Stimulated activated CD8-positive, alpha-beta memory T cell treated with anti-CD3 and anti-CD28 coated beads, Interleukin-7, amount 100 ng/mL, for 1 hour (primary cell): ENCODE measurements at places on chromosomes 1 and 21.

- DNase-seq: no peak
Observed at GRCh38 chr1:63874278-63874880, 100.6 kb downstream of the ROR1 start.

DNA sequence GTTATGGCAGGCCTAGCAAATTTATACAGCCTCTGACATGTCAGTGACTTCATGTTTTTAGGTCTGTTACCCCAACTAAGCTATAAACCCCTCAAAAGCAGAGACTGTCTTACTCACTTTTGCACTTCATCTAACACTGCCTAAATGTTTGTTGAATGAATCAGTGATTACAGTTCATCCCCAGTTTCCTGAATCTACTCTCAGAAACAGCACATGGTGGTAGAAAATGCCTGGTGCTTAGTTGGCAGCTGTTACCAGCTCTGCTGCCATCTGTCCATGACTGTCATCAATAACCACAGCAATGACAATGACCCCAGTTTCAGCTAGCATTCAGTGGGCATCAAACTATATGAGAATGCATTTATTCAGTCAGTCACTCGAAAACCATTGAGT lies 110.5 kb upstream of the SERBP1 start:
- DNase-seq: no peak

DNA sequence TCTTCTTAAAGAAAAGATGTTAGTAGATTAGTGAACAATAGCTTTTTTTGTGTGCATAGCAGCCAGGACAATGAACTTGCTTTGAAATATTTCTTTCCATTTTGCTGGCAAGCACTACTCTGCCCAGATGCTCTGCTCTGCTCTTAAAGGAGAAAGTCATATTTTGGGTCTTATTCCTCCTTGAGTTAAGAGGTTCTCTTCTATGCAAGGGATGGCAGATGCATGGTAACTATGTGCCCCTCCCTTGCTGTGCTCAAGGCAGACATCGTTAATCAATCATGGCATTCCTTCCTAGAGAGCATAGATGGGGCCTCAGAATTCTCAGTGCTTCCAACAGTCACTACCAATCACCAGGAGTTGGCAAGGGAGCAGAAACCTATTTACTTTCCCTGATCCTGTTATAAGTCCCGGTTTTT lies 27.6 kb downstream of the NIPAL3 start:
- DNase-seq: no peak

GRCh38 chr1:41941381-41941780 lies 22.7 kb upstream of the HIVEP3 start:
- DNase-seq: no peak

DNA sequence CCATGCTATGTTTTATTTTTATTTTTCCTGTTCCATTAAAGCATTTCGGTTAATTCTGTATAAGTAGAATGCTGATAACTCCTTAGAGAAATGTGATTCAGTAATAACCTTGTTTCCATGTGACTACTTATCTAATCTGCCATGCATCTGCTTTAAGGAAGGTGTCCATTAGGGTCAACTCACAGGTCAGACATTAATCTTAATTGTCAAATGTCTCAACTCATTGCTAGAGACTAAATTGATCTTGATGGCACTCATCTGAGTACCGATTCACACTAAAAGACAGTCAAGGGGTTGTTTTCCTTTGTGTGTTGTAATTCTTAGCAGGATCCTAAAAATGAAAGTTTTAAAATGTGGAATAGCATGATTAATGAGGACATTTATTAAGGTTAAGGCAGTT lies 41.8 kb downstream of the ITSN1 start:
- DNase-seq: no peak

DNA sequence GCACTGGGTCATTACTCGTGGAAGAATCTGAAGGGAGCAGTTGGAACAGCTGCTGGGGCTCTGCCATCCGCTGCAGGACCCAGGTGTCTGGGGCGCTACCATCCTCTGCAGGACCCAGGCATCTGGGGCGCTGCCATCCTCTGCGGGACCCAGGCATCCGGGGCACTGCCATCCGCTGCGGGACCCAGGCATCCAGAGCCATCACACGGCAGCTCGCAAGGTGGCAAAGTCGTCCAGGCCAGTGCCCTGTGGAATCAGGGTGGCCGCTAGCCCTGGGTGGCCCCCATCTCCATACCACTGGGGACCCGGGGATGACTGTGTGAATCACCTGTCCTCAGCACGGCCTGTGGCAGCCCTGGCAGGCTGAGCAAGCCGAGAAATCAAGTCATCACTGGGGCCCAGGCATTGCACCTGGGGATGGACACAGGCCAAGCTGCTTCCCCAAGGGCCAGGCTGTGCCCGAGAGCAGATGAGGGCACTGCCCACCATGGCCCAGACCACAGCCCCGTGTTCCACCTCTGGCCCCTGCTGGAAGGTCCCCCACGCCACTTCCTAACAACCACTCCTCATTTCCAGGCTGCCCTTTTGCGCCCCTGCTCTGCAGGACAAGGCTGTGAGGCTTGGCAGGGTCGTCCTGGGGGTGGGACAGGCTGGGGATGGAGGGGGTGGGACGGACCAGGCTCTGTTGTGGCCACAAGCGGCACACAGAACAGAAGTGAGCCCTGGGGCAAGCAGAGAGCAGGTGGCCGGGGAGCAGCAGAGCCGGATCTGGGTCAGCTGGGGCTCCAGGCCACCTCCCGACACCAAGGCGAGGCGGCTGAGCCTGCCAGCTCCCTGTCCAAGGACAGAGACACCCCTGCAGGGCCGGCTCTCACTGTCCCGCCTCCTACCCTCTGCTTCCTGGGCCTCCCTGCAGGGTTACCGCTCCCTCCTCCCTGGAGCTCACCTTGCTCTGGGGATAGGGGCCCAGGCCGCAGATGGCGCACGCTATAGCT lies 12.7 kb downstream of the GABRD start:
- no peak for DNase-seq

DNA sequence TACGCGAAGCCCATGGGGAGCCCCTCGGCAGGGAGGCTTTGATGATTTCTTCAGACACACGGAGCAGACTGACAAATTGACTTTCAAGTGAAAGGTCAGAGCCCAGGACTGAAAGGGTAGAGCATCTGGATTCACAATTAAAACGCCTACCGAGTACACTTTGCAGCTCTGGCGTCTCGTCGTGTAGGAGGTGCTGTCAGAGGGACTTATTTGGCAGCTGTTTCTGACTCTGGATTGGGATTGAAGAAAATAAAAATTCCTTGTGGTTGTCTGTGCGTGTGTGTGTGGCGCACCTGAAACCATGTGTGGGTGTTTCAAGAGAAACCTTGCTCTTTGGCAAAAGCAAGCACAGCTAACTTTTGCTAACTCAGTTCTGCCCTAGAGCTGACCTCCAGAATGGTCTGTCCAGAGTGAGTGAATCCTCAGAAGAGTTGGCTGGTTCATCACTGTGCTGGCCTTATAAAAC lies 348.7 kb downstream of the HLX start:
- DNase-seq: no peak

- no peak for DNase-seq
Observed at GRCh38 chr1:165443539-165444311, 1.2 kb downstream of the RXRG start.

- no peak for DNase-seq
Observed at GRCh38 chr1:196515904-196516303, 92.3 kb downstream of the KCNT2 start.

DNA sequence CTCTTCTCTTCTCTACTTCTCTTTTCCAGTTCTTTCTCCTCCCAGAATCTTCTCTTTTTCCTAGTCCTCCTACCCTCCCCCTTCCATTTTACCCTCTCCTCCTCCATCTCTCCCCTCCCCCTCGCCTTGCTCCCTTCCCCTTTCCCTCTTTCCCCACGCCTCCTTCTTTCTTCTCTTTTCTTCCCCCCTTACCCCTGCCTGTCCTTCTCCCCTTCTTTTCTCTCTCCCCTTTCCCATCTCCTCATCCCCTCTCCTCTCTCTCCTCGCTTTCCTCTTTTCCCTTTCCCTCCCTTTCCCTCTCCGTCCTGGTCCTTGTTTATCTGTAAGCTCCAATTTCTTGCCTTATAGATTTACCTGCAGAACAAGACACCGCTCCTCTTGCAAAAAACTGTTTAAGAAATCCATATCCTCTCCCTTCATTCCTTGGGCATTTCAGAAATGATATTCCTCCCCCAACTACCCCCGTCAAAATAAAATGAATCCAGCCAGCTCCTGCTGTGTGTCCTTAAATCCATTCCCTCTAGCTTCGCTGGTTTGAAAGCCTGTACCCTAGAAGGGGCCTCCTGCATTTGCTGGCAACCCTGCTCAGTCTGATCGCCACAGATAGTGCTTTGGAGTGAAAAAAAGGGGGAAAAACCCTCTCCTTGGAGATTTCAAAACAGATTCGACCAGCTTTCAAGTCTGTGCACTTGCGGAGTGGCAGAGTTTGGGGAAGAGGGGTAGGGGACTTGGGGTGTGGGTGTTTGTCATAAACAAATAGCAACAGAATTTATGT lies 89.4 kb downstream of the PAPPA2 start:
- DNase-seq: no peak

DNA sequence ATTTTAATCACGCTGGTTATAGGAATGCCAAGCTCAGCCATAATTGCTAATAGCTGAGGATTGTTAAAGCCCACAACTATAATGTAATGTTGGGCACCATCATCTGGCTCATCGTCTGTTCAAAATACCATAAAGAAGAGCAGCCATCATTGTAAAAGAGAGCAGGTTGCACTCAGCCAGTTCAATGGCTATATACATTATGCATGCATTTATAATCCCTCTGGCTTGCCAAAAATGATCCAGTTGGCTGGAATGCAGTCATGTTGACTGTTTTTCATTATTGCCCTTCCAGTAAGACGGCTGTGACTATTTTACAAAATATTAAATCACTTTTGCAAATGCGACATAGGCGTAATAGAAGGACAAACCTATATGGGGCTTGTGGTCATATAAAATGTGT lies 85.3 kb downstream of the SPAG17 start:
- DNase-seq: no peak

- DNase-seq: no peak
Observed at GRCh38 chr1:81878538-81878937, 77.8 kb downstream of the ADGRL2 start.

- no peak for DNase-seq
Observed at GRCh38 chr21:45528981-45529784, 13.1 kb downstream of the SLC19A1 start.

- DNase-seq: no peak
Observed at GRCh38 chr1:46512792-46513190, 23.2 kb downstream of the DMBX1 start.

DNA sequence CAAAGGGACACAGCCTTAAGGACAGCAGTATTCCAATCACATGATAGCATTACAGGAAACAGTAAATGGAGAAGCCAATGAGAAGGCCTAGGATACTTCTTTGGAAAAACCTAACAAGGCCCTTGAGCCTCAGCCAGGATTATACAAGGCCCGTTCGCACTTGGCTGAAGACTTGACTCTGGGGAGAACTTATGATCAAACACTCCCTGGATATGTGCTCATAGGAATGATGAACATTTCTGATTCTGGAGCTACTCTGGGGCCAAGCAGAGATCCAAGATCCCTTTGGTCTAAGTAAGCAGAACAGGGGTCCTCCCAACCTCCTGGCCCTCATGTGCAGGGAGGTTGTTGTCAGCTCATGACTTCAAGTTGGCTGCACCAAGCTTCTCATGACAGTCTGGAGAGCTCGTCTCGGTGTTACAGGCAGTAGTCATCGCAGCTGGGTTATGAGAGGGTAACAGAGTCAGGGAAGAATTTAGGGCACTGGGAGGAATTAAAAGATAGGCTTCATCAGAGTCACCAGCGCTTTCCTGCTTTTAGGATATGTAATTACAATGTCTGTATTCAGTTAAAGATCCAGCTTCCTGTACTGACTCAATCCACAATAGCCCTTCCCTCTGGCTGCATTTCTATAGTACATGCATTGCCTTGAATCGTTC lies 92.5 kb upstream of the IRF2BP2 start:
- DNase-seq: no peak

DNA sequence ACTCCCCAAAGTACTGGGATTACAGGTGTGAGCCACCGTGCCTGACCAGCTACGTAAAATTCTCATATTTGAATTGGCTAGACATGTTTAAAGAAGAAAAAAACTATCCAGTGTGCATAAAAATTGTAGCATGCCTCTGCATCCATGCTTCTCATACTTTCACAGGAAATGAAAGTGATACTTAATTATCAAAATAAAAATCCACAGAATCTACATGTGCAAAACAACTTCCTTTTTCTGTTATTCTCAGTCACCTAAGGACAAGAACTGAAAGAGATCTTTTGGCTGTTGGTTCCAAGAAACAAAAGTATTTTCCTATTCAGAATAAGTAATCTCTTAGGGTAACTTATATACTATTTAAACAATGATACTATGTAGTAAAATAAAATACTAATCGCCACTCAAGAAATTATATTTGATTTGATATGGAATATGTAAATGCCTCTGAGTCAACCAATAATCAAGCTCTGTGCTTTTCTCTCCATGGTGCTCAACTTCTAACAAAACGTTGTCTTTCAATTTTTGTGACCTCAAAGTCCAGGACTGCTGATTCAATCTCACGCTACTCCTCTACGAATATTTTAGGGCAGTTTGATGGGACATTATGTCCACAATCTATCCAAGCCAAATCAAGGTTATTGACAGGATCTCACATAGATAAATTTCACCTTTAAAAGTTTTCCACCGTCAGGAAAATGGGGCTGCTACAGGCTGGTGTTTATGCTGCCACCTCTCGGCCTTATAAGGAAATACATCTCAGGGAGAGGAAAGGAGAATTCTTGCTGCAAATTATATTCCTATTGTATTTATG lies 102.7 kb downstream of the ZNF281 start:
- DNase-seq: no peak

DNA sequence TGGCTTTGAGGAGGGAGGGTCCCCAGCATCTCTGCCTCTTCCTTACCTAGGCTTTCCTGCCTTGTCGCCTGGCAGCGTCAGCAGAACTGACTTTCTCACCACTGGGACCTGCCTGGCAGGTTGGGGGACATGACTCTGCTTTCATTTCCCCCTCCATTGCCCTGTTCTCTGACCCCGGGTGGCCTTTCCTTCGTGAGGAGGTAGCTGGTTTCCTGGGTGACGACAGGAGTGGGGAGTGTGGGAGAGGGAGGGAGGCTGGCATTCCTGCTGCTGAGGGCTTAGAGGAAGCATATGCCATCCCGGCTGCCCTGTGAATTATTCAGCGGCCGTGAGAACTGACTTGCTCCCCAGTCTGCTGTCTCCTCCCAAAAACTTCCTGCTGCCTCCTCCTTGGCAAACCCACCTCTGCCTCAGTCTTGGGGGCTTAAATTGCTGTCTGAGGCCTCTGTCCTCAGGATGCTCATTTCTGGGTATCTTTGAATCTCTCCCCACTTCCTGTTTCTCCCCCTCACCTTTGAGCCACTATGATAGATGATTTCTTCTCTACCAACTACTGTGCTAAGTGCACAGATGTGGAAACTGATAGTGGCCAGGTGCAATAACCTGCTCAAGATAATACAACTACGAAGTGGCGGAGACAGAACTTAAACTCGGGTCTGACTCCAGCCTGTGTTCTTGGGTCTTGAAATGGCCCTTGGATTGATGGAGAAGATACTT lies 182.0 kb upstream of the CSF3R start:
- no peak for DNase-seq

GRCh38 chr1:109620401-109620791 lies 759 bp downstream of the AMPD2 start:
- no peak for DNase-seq

- no peak for DNase-seq
Observed at GRCh38 chr1:234602334-234603220, 7.4 kb downstream of the IRF2BP2 start.

GRCh38 chr1:53738205-53739108 lies 507 bp downstream of the GLIS1 start:
- DNase-seq: no peak

- no peak for DNase-seq
Observed at GRCh38 chr21:26833460-26833939, 11.7 kb downstream of the ADAMTS1 start.
